ENCODE measurements at places on chromosomes 7 and 10. TPM values are rescaled to one million over a fixed set of nuclear protein-coding genes. Genes with fewer than 3 reads are reported as not detected.

ELN gene
- total RNA-seq = 1.7 TPM

CFAP70 gene
- total RNA-seq = 0.29 TPM

LHFPL3 gene
- not detected for total RNA-seq

ODAD2 gene
- total RNA-seq = 1.8 TPM

NODAL gene
- not detected for total RNA-seq

OGDH gene
- total RNA-seq = 126 TPM

MOGAT3 gene
- not detected for total RNA-seq

CYP2C9 gene
- total RNA-seq = not detected

GIMAP7 gene
- not detected for total RNA-seq

DYNC1I1 gene
- total RNA-seq = 0.71 TPM

HOXA13 gene
- total RNA-seq = 18.8 TPM

TLL2 gene
- total RNA-seq = not detected

MMD2 gene
- total RNA-seq = not detected

NXPH1 gene
- not detected for total RNA-seq

CFAP69 gene
- total RNA-seq = 3.4 TPM

MYOZ1 gene
- not detected for total RNA-seq

AKR1C4 gene
- total RNA-seq = not detected

BLNK gene
- not detected for total RNA-seq

ABCA13 gene
- total RNA-seq = not detected

STRIP2 gene
- total RNA-seq = 6.1 TPM

HMX3 gene
- not detected for total RNA-seq

FAM237B gene
- not detected for total RNA-seq

SPDYE18 gene
- total RNA-seq = not detected

GIMAP8 gene
- total RNA-seq = not detected

ADIRF gene
- 35.6 TPM for total RNA-seq

CNOT4 gene
- 6.6 TPM for total RNA-seq

PDZD7 gene
- 2.6 TPM for total RNA-seq

SRGN gene
- total RNA-seq = 756 TPM

CLCN1 gene
- total RNA-seq = not detected

MYL10 gene
- total RNA-seq = not detected

MBL2 gene
- not detected for total RNA-seq

GBX1 gene
- not detected for total RNA-seq

FLNC gene
- 274 TPM for total RNA-seq

PLEKHS1 gene
- not detected for total RNA-seq

ZNF804B gene
- total RNA-seq = not detected

TMEM176A gene
- total RNA-seq = 1.2 TPM

HSPB1 gene
- total RNA-seq = 596 TPM

PPP1R3C gene
- total RNA-seq = 22.5 TPM

PNLIPRP3 gene
- not detected for total RNA-seq

ATOH7 gene
- total RNA-seq = not detected

RPEL1 gene
- total RNA-seq = under 0.01 TPM

MKI67 gene
- total RNA-seq = 23.7 TPM

HIBADH gene
- total RNA-seq = 48.4 TPM

UTF1 gene
- total RNA-seq = not detected

BMPER gene
- 0.35 TPM for total RNA-seq

TAS2R3 gene
- not detected for total RNA-seq

PAX4 gene
- not detected for total RNA-seq

NEBL gene
- 3.7 TPM for total RNA-seq

C7orf33 gene
- not detected for total RNA-seq

AKR1D1 gene
- not detected for total RNA-seq

UNCX gene
- total RNA-seq = not detected
